CD4-positive, alpha-beta T cell treated with Interleukin-12 subunit alpha and Interleukin-12 subunit beta, for 1 hour (primary cell): ENCODE measurements at places on chromosomes 2 and 18.
A peak's percentile ranks its signal among the peaks of the same experiment; 100 is the strongest.

DNA sequence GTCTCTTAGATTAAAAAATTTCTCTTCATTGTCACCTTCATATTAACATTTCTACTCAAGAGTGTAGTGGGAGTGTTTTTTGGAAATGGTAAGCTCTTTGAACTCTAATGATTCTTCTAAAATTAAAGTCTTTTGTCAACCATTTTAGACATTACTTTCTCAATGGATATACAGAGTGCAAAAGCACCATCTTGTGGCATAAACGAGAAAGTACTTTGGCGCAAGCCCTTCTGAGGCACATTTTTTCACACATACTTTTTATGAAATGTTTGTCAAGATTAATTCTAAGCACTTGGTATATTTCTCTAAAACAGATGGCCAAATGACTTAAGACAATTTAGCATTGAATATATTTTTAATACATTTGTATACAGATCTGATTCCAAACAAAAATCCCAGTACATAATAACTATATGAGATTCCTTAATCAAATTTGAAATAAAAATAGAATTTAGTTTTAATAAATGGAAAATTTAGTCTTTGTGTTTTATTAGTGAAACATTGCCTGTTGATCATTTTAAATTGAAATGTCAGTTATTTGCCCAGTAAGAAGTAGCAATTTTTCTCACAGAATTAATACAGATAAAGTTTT is 63.3 kb upstream of the GALNT5 start:
- DNase-seq, result peak; percentile 31

- DNase-seq, result no peak
These were observed 11.1 kb upstream of the KLHL30 start for GRCh38 chr2:238127165-238128060.

DNA sequence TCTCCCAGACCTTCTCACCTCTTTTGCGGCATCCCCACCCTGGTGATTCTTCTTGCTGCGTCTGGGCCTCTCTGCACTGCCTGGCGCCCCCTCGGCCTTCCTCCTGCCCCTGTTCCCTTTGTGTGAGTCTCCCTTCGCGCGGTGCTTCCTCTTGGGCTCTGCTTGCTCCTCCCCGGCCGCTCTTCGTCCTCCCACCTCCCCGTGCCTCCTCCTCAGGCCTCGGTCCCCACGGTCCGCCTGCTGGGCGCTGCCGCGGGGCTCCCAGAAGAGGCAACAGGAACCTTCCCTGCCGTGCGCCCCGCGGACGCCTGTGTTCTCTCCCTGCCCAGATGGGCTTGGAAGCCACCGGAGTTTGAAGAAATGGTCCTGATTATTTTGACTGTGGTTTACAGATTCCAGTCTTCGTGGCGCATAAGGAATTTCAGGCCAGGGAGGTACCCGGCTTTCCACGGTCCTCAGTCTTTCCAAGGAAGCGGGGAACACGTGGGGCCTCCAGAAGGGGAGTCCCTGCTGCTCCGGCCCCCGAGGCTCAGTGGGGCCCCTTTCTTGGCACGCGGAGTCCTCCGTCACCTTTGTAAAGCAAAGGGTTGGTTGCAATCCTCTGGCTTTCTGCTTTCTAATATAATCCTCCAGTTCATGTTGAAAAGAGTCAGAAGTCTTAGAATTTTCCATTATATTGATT is 13.1 kb downstream of the RNU2-63P start:
- DNase-seq, result no peak

GRCh38 chr2:190655113-190655512 is 6.2 kb downstream of the NAB1 start:
- no peak for DNase-seq

GRCh38 chr2:181128199-181128598 is 147.8 kb downstream of the UBE2E3 start:
- no peak for DNase-seq

DNA sequence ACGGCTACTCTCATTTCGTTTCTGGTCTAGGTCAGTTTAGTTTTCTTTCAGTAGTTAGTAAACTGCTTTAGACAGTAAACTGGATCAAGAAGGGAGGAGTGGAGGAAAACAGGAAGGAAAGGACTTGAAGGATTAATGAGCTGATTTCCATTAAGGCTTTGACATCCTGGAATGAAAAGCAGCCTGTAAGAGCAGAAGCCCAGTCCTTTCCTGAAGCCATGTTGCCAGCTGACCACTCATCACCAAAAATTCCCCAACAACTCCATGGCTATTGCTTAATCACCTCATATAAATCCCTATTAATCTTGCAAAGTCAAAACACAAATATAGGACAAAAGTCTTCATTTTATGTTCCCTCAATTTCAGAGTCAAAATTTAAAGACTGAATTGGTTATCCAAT is 113.7 kb upstream of the ZFP36L2 start:
- DNase-seq, result no peak

- DNase-seq, result no peak
These were observed 11.4 kb downstream of the FOSL2 start for GRCh38 chr2:28404086-28404485.

GRCh38 chr2:86047575-86048382 is 57.9 kb downstream of the POLR1A start:
- DNase-seq, result no peak

DNA sequence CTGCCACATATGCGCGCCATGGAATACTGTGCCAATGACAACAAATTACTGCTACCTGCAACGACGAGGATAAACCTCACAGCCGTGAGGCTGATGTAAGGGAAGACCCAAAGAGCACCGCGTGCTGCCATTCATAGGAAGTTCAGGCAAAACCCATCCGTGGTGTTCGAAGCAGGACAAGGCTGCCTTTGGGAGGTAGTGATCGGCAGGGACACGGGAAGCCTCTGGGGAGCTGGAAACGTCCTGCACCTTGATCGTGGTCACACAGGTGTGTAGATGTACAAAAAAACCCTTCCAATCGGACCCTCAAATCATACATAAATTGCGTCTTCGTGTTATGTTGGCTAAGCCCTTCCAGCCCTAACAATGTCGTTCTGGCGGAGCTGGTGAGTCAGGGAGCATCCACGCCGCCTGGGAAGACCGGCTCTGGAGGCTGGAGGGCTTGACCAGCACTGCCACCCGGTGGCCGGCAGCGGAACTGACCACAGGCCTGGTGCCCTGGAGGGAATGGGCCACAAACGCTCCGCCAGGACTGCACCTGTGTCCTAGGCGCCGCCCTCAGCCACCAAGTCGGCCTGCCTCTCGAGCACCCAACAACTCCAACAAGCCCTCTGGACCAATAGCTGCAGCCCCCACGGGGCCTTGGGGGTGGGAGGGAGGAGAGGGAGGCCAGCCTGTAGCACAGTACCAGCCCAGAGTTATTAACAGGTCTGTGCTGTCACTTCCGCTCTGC is 4.1 kb upstream of the NEURL3 start:
- peak; percentile 62 for DNase-seq

DNA sequence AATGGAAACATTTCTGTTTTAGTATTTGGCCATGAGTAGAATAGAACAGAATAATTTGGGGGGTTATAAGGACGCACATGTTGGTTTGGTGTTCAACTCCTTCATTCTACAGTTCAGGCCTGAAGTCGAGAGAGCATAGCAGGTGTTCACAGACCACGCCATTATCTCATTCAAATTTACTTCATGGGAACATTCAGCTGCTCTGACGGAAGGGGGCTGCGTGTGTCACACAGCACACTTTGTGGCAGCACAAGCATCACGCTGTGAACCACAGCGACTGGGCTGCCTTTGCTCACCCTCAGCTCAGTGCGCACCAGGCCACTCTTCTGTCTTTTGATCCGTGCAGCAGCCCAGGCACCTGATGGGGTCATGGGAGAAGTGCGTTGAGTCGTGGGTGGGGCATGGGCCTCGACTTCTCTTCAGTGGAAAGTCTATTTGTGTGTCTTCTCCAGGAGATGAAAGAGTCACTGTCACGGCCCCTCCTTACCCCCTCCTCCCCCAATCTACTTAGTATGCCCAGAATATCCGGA is 348.6 kb upstream of the SALL3 start:
- no peak for DNase-seq

GRCh38 chr2:212537726-212538304 is 787 bp downstream of the ERBB4 start:
- DNase-seq, result no peak

DNA sequence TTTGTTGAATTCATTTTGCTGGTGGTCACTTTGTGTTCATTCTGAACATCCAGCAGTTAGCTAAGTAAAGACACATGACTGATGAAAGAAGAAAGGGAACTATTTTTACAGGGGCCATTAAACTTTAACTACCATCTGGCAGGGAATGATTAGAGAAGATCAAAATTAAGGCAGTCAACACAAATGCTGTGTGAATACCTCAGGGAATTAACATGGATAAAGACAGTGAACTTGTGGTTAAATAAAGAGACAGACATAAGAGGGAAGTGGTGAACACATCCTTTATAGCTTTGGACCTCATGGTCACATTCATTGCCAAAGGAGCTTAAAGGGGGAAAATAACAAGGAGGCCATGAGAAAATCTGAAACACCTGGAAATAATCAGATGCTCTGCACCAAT is 52.6 kb upstream of the ATP5MC3 start:
- DNase-seq, result no peak

GRCh38 chr2:23621616-23622015 is 236.6 kb downstream of the KLHL29 start:
- no peak for DNase-seq

- DNase-seq, result no peak
These were observed 5.1 kb upstream of the HNMT start for GRCh38 chr2:137959166-137959565.

DNA sequence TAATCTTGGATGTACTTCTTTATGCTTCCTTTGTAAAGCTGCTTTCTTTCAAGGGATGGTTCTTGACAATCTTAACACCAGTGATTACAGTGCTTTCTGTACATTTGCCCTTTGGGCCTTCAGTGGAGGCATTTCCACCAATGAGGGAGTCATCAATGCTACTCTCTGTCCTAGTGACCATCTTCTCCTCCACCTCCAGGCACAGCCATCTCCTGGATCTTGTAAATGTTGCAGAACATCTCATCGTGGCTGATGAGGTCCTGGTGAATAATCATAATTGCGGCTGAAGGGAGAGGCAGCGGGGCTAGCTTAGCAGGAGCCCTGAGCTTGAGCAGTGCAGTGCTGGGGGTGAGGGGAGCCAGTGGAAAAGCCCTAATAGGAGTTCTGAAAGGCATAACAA is 32.5 kb downstream of the IDH1 start:
- no peak for DNase-seq

DNA sequence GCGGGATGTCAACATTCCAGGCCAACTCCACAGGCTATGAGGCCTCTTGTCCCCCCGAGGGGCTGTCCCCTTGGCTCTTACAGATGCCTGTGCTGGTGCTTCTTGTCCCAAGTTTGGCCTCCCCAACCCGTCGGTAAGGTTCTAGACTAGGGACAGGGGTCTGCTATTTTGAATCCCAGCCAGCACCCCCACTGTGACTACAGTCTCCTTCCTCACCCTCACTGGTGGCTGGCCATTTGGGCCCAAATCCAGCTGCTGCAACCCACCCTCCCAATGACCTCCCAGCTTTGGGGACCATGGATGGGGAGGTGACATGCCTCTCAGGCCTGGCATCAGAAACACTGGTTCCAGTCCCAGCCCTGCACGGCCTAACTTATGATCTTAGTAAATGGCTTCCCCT is 18.7 kb downstream of the CFAP65 start:
- DNase-seq, result no peak

GRCh38 chr2:12617366-12617765 is 99.4 kb upstream of the TRIB2 start:
- no peak for DNase-seq

DNA sequence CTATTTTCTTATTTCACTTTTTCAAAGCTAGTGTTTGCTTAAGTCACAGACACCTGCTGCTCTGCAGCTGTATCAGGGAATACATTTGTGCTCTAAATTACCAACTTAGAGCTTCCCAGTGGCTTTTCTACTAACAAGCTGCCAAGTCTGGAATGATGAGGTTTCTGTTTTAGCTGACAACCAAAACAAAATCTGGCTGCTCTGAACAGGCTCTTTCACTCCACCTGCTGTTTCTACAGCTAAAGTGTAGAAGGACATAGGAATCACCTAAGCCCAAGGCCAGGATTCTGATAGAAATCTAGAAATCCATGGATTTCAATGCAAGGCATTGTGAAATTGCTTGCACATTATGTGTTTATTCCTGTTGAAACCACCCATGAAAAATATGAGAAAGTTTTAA is 201.2 kb downstream of the SUCLG1 start:
- DNase-seq, result no peak

DNA sequence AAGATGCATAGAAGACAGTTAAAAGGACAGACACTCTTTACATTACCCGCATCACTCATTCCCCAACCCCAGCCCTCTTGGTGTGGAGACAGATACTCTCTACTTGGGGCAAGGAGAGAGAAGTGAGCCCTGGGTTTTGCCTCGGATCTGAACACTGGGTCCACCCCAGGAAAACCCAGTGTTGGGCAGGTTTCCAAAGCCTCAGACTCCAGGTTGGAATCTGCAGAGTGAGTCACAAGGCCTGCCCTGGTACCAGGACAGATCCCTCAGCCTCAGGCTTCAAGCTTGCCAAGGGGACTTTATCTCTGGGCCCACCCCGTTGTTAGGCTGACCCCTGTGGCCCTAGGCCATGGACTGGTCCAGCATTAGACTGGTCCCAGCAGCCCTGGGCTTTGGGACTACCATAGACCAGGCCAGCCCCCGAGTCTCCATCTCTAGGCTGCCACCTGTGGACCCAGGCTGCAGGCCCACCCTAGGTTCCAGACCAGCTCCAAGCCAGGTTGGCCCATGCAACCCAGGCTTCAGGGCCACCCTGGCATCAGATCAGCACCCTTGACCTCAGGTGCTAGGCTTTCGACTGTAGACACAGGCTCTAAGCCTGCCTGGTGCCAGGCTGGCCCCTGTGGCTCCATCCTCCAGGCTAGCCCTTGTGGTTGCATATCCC is 112.8 kb downstream of the GULP1 start:
- DNase-seq, result no peak

GRCh38 chr2:184598002-184598315 is 370 bp upstream of the ZNF804A start:
- no peak for DNase-seq

GRCh38 chr2:223477318-223477717 is 124.8 kb downstream of the SCG2 start:
- no peak for DNase-seq

DNA sequence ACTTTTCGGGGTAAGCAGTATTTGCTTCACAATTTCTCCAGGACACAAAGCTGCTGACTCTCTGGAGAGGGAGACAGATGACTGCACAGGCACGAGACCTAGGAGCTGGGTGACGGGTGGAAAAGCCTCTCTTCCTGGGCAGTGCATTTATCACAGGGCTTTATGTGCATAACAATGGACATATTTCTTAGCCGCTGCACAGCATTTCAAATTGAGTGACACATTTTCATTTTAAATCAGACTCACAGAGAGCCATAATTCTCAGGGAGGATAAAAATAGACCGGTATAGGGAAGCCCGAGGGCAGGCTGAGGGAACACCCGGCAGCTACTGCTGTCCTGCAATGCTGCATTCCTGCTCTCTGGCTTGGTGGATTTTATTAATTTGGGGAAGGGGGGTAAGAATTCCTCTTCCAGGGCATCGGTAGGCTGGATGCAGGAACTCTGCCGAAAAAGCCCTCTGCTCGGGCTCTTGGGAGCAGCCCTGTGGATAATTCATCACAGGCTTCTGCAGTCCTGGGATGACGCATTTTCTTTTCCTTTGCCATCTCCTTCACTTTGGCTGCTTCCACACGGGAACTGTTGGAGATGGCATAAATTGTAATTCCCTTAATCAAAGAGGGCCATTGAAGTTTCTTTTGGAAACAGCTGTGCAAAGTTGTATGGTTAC is 108.1 kb upstream of the ACAA2 start:
- no peak for DNase-seq
